ENCODE measurements at places on chromosomes 5 and 9. TPM values are rescaled to one million over a fixed set of nuclear protein-coding genes. Genes with fewer than 3 reads are reported as not detected.

- peak; percentile 63 for DNase-seq
Observed at GRCh38 chr9:16217943-16218701, 652.3 kb downstream of the BNC2 start.

DNA sequence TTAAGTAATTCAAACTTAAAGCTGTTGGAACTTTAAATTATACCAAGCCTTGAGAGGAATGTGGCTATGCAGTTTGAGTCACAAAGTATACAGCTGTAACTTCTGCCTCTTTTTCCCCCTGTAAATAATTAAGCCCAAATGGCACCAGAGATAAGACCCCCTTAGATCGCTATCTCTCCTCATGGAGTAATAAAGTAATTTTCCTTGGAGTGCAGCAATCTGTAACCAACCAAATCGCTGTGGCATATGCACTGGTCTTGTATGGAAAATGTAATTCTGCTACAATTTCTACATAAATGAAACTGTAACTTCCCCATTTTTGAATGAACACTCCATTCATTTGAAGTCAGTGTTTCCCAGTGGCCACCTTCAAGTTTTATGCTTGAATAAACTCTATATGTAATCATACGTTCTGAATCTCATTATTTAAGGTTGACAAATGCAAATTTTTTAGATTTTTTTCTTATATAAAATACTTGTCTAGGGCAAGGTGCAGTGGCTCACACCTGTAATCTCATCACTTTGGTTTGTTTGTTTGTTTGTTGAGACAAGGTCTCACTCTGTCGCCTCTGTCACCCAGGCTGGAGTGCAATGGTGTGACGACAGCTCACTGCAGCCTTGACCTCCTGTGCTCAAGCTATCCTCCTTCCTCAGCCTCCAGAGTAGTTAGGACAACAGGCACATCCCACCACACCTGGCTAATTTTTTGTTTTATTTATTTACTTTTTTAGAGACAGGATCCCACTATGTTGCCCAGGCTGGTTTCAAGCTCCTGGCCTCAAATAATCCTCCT is 12.3 kb downstream of the SUSD1 start:
- no peak for DNase-seq

GRCh38 chr5:175059687-175060211 is 335.4 kb downstream of the MSX2 start:
- peak; percentile 1 for DNase-seq

- peak; percentile 65 for DNase-seq
Observed at GRCh38 chr9:100216178-100216787, 117.2 kb downstream of the INVS start.

- peak; percentile 65 for DNase-seq
Observed at GRCh38 chr9:76987594-76988200, 31.8 kb upstream of the FOXB2 start.

- DNase-seq, result no peak
Observed at GRCh38 chr5:172207511-172207910, 13.5 kb downstream of the EFCAB9 start.

DNA sequence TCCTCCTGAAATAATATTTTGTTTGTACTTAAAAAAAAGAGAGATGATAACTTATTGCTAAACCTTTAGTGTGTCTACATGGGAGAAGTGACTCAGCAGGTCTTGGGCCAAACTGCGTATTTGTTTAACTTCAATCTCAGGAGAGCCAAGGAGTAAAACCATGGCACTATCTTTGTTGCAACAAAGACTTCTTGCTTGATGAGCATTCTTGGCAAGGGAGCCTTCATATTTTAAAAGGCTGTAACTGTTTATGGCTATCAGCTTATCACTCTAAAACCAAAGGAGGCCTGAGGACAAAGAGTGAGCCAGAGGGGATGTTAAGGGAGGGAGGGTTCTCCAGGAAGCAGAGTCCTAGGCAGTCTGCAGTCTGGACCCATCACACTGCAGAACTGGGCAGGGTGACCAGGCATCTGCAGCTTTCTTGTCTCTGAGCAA is 216.2 kb upstream of the S1PR3 start:
- DNase-seq, result peak; percentile 100

DNA sequence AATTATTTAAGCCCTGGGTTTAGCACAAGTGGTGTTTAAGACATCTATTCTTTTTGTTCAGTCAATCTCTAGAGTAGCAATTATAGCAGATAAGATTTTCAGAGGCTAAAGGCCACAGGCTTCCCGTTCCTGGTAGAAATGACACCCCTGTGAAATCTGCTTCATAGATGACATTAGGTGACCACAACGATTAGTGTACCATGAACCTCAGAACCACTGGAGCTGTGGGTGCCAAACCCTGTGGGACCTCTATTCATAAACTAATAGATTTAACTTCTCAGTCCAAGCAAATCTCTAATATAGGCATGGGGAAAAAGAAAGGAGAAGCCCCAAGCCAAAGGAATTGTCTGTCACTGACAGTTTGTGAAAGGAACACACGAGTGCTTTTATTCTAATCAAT is 207.4 kb downstream of the ARRDC3 start:
- no peak for DNase-seq

- DNase-seq, result no peak
Observed at GRCh38 chr5:39428640-39429039, 3.9 kb upstream of the DAB2 start.

DNA sequence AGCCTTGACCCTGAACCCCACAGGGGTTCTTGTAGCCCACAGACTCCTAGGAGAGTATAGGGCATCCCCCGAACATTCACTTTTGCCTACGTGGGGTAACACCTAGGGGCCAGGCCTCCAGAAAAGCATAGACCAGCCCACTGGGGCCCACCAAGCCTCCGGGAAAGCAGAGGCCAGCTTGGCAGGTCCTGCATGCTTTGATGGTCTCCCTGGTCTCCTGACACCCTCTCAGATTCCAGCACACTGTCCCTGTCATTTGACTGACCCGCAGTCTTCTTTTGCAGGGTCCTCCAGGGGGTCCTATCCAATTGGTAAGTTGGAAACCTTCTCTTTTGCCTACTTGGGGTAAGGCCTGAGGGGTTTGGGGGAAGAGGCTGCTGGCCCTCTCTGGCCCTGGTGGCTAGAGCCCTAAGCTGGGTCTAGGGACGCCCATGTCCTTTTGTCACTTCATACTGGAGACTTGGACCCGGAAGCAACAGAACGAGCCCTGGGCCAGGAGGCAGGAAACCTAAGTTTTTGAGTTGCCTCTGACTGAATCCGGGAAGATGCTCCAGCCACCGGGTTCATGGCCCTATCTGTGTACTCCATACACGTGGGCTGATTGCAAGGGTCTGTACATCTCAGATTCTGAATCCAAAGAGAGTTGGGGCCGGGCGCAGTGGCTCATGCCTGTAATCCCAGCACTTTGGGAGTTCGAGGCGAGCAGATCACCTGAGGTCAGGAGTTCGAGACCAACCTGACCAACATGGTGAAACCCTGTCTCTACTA is 20.9 kb upstream of the ORM1 start:
- no peak for DNase-seq

DNA sequence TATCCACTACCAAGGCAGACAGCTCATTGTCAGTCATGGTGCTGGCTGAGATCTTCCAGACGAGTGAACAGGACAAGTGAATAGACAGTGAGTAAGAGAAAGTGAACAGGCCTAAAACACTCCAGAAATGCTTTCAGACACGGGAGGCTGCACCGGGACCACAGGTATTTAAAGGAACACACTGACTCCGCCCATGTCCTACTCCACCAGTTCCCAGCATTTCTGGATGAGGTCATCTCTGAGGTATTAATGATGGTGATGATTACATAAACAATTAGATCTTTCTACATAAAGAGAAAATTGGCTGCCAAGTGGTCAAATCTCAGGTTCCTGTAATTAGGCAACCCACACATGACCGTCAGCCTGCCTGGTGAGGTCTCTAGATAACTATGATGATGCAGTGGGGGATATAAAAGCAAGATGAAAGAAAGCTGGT is at the start of gene ACTBL2:
TSS of gene ACTBL2 (minus strand) at position 141 of the 436 bp plus-strand sequence. CDS start at position 37, 104 bp downstream.
- peak; percentile 62 for DNase-seq

GRCh38 chr9:19101203-19101602 is 1.5 kb downstream of the HAUS6 start:
- no peak for DNase-seq

- peak; percentile 61 for DNase-seq
Observed at GRCh38 chr5:91386120-91386519, 3.0 kb upstream of the ARRDC3 start.

- DNase-seq, result peak; percentile 57
Observed at GRCh38 chr5:95148453-95148852, 136.4 kb downstream of the MCTP1 start.

DNA sequence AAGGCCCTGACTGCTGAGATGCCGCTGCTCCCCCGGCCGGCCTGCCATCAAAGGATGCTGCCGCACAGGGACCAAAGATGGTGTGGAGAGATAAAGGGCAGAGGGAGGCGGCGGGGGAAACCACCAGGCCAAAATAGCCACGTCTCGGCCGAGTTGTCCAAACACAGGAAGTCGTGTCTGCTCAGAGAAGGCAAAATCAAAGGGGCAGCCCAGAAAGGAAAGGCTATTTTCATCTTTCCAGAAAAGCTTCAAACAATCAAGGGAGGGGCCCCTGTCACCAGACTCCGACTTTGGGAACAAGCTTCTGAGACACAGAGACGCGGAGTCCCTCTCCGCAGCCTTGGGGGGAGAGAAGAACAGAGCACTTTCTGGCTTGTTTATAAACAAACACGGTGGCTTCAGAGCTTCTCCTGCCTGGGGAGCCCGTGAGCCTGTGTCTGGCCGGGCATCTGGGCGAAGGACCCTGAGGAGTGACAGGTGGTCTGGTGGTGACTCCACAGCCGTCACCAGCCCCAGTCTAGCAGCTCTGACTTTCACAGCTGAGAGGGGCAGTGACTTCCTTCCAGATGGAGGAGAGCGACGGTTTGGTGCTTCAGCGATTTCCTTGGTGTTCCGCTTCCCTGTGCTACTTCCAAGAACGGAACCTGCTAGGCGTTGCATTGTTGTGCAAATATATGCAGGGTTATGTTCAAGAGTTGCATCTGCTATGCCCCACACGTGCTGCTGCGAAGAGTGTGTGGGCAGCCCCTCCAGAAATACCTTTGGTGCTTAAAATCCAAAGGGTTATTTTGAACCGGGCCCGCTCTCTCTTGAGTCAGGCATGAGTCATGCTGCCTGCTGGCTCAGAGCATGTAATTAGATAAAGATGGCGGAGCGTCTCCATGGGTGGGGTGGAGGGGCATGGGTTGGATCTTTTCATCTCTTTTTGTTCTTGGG is 24.0 kb downstream of the ADAMTSL2 start:
- peak; percentile 77 for DNase-seq

- no peak for DNase-seq
Observed at GRCh38 chr9:124268661-124269060, 10.9 kb downstream of the NEK6 start.

- DNase-seq, result no peak
Observed at GRCh38 chr9:125997196-125997823, 250.1 kb downstream of the PBX3 start.

DNA sequence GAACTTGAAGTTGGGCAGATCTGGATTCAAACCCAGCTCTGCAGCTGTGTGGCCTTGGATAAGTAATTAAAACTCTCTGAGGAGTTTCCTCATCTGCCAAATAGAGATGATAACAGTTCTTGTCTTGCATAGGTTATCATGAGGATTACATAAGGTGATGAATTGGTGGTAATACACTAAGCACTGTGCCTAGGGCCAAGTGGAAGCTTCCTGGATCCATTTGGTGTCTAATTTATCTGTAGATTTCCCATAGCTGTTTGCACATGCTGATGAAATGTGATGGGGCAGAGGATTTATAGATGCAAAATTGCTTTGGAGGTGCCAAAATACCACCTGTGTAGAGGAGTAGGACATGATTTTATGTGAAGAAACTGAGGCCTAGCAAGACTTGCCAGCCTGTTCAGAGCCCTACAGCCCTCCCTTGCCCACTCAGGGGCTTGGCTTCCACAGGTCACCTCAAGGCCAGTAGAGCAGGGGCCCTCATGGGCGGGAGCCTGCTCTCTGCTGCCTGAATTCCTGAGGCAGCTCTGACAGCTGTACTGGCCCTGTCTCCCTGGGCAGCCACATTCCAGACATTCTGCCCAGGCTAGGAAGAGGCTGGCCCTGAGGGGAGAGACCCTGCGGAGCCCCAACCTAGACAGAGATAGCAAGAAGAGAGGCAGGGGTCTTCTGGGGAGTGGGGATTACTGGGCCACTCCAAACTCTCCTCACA is 5.9 kb upstream of the FAT2 start:
- no peak for DNase-seq

GRCh38 chr5:6861667-6862066 is 148.4 kb downstream of the TENT4A start:
- DNase-seq, result no peak

DNA sequence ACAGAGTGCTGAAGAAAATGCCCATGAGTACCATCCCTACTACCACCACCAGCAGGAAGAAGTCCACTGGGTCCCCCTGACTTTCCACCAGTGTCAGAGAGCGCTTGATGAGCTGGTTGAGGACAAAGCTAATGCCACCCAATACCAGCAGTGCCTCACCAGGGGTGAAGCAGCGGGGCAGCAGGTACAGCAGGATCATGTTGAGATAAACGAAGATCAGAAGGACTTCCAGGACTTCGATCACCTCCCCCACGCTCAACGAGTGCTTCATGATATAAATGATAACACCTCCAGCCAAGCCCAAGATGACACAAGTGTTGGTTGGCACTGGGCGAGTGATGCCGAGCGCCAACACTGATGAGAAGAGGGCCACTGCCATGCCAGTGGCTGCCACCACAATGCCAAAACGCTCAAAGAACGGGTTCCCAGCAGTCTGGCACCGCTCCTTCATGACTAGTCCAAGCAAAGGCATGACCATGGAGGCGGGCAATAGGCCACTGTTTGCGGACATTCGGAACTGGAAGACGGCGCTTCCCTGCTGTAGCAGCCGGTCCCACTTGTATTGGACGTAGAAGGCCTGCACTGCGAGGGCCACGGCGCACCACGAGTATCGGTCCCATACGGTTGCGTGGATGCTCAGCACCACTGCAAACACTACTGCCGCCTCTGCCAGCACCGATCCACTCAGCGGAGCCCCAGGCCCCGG is 679 bp downstream of the DOLK start:
- DNase-seq, result peak; percentile 28

GRCh38 chr9:76729116-76729515 is 35.1 kb upstream of the PCA3 start:
- no peak for DNase-seq

DNA sequence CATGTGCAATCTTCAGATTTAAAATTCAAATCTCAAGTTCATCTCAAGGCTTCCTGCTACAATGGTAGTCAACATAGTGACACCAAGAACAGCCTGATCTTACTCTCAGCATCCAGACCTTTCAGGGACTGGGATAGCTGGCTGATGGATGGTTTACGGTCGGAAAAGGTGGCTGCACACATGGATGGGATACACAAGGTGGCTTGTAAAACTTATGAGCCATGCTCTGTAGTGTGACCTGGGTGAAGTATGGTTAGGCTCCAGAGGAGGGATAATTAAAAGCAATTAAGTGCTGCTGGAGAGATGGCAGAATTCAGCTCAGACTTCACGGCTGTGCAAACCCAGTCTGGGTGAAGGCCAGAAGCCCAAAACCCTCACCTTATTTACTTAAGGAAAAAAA is 379.5 kb downstream of the NFIB start:
- no peak for DNase-seq

GRCh38 chr5:98968056-98968564 is 39.3 kb upstream of the CHD1 start:
- no peak for DNase-seq

COL27A1 gene
- 2.1 TPM for total RNA-seq

GRIA1 gene
- total RNA-seq, result 1.2 TPM

DOCK2 gene
- total RNA-seq, result 4.6 TPM

PTGS1 gene
- 6.3 TPM for total RNA-seq

ENTPD8 gene
- total RNA-seq, result not detected
